ENCODE measurements at places on chromosomes 5 and 9.

DNA sequence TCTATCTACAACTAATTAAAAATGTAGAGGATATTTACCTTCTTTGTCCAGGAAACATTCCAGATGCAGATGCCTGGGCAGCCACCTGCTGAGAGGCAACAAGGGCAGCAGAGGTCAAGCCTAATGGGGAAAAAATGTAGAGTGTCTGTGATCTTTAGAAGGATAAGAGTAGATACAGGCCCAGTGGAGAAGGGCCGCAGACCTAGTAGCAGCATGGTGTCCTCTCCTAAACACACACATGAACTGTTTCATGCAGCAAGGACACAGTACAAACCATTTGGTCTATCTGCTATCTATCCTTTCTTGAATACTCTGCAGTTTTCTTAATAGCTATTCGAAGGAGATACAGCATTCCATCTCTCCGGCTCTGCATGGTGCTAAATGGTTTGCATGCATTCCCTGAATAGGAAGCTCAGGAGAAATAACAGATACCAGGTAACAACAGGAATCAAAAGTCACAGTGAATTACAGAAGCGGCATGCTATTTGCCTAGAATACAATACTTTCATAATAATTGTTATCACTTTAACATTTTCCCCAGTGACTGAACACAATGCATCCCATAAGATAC, 107.3 kb downstream of the ZNF608 start:
- DNase-seq, result no peak

DNA sequence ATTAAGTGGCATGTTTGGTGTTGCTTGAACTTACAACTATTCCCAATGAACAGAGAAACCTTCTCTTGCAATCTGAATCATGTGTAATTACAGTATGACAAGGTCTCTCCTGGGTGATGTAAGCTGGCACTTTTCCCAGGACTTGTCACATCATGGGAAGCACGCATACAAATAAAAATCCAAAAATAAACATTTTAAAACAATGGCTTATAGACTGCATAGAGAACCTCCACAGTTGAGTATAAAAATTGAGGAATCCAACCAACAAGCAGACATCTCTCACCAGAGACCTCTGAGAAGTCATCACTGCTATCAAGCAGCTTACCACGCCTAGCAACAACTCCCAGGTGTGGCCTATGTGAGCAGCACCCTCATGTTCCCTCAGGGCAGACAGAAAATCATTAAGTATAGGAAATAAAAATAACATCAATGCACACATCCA, 3.9 kb downstream of the MLLT3 start:
- no peak for DNase-seq

GRCh38 chr5:54743997-54744788, 226.6 kb downstream of the SNX18 start:
- peak; percentile 11 for DNase-seq

DNA sequence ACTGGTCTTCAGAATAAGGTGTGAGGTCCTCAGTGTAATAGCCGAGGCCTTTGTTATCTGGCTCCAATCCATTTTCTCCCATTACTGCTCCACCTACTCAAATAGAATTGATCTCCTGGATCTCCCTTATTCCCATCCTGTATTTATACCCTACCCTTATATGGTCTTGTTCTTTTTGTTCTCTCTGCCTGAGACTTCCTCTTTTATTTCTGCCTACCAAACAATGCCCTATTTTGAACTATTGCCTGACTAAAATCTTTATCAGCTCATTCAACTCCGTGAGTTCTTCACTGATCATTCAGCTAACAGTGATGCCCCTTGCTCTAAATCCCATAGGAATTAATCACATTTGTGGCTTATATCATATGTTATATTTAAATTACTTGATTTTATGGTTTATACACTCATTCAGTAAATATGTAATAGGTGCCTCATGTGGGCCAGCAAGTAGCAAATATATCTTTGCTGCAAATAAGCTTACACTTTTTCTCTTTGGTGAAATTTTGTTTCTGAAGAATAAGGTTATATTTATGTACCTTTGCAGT, 417.5 kb upstream of the MEF2C start:
- DNase-seq, result no peak

- DNase-seq, result no peak
These were observed 233.2 kb upstream of the PRDM9 start for GRCh38 chr5:23274171-23274570.

Measured in NCI-H460 (cell line).